Progenitor cell of endocrine pancreas (in vitro differentiated cells): ENCODE measurements at places on chromosomes 5 and 9.

- H3K36me3 ChIP-seq, result no peaks in the 10 kb centered on the region
- no peak overlapping the region for H3K4me3 ChIP-seq
- no peak for DNase-seq
- no peaks in the 10 kb centered on the region for H3K27me3 ChIP-seq
- no peaks in the 10 kb centered on the region for H3K4me1 ChIP-seq
These were observed 121.2 kb downstream of the CEMIP2 start for GRCh38 chr9:71647094-71647591.

- H3K36me3 ChIP-seq, result no peaks in the 10 kb centered on the region
- no peak overlapping the region for H3K4me3 ChIP-seq
- DNase-seq, result no peak
These were observed 363.4 kb upstream of the SLC30A5 start for GRCh38 chr5:68730220-68730978.

DNA sequence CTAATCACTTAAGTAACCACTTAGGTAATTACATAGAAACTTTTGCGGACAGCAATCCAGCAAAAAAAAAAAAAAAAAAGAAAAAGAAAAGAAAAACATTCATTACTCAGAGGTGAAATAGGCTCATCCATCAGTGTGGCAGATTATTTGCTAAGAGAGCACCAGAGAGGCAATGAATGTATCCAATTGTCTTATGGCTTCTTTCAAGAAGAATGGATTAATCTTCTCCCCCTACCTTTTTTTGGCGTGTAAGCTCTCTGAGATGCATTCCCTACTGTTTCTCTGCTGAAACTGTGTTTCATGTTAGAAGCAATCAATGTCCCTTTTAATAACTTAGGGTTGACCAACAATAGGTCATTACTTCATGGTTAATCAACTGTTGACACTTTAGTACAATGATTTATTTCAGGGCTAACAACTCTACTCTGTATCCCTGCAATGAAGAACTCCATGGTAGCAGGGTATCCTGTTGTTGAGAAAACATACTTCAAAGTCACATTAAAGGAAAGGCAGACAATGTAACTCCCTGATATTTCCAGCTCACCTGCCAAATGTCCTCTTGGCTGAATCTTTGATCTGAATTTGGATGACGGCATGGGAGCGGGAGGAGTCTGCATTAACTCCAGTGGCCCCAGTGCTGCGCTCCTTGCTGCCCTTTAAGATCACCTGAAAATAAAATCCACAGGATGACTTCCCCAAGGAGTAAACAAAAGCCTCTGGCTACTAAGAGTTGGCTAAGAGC, 57.6 kb downstream of the KIF24 start:
- no peak overlapping the region for H3K4me3 ChIP-seq
- H3K27me3 ChIP-seq, result no peaks in the 10 kb centered on the region
- peak overlapping the region; percentile 9 for H3K27ac ChIP-seq
- peaks cover 5% of the 10 kb centered on the region for H3K36me3 ChIP-seq
- no peak for DNase-seq

DNA sequence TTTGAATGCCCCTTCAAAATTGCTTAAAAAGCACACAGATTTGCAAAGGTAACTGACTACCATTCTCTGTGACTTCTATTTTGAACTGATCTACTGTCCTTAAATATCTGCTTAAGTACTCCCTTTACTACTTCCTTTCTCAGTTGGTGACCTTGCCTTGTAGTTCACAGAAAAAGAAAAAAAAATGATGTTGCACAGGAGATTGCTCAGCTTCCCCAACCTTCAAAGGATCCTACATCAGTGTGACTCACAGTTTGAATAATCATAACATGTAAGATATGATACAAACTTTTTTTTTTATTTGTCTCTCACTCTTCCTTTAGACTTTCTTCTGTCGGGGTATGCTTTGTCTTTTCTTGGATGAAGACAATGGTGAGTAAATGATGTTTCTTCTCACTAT, 1029.6 kb downstream of the CDH12 start:
- H3K4me1 ChIP-seq, result peaks cover 9% of the 10 kb centered on the region
- H3K27ac ChIP-seq, result no peak overlapping the region
- H3K36me3 ChIP-seq, result no peaks in the 10 kb centered on the region
- no peak overlapping the region for H3K4me3 ChIP-seq

DNA sequence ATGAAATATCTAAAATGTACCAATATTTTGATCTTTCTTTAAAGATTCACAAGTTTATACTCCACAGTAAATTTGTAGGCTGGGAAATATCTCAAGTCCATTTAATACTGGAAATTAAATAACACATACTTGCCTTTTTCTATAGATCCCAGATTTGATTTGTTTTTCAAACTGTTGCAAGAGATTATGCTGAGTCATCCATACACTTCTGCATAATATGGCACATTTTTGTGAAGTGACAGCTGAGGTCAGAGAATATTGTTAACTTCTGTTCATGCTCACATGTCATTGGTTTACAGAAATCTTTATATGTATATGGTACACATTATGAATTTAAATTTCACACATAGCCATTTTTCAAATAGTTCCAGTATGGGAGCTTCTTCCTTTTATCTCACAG, 1066.3 kb upstream of the NUDT12 start:
- no peaks in the 10 kb centered on the region for H3K36me3 ChIP-seq
- no peaks in the 10 kb centered on the region for H3K27me3 ChIP-seq
- H3K4me1 ChIP-seq, result no peaks in the 10 kb centered on the region
- H3K4me3 ChIP-seq, result no peak overlapping the region

DNA sequence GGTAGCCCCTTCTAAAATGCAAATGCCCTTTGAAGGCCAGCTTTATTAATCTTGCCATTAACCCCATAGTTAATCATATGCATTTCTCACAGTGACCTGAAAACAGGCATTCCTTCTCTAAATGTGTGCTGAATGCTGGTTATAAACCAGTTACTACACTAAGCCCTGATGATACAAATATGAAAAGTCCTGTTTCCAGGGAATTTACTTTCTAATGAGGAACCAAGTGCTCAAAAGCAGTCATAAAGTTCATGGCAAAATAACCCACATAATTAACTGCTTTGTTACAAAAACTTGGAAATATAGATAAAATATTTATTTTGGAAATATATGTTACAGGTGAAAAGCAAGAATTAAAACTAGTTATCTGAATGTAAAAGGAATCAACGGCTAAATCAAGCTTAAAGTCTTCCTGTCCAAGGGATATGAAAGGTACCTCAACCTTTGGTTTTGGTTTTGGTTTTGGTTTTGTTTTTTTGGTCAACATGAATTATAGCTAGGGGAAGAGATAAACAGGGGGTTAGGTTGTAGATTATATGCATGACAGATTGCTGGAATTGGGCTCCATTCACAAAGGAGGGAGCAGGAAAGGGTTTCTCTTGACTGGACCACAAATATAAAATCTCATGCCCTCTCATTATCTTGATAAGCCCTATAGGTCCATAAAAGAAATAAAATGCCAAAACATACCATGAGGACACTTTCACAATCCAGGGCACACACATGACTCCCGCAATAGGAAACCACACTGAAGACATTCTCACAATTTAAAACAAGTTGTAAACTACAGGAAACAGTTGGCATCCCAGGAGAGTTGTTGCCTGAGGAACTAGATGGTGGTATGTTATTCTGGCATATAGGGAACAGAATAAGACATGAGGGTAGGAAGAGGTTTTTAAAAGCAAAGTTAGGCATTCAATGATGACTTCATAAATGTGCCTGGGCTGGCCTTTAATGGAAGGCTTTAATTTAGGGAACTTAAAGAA, 46.7 kb upstream of the MACIR start:
- H3K4me1 ChIP-seq, result no peaks in the 10 kb centered on the region
- DNase-seq, result no peak
- no peaks in the 10 kb centered on the region for H3K27me3 ChIP-seq
- no peak overlapping the region for H3K27ac ChIP-seq
- H3K4me3 ChIP-seq, result no peak overlapping the region

- no peaks in the 10 kb centered on the region for H3K4me1 ChIP-seq
- H3K27ac ChIP-seq, result no peak overlapping the region
These were observed 771.7 kb upstream of the CTNND2 start for GRCh38 chr5:12675959-12676358.

GRCh38 chr9:87603854-87604490, 106.3 kb downstream of the DAPK1 start:
- H3K4me1 ChIP-seq, result peaks cover 34% of the 10 kb centered on the region
- H3K4me3 ChIP-seq, result no peak overlapping the region
- H3K27ac ChIP-seq, result peak overlapping the region; percentile 88
- peaks cover 16% of the 10 kb centered on the region for H3K36me3 ChIP-seq
- no peaks in the 10 kb centered on the region for H3K27me3 ChIP-seq
- DNase-seq, result no peak

DNA sequence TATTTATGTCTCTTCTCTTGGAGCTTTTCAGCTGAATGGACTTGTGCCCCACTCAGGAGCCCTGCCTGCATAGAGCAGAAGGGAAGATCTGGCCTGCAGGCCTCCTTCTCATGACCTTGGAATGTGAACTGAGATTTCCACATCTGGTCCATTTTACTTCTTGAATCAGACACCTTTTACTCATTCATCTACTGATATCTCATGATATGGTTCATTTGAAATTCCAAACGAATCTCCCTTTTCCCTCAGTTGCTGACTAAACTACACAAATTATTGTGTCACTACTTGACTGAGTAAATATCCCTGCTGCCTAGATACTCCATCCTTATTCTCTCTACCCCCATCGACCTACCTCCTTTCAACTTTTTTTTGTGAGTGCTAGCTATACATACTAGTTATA, 138.7 kb downstream of the PLCXD3 start:
- no peak for DNase-seq
- H3K27me3 ChIP-seq, result no peaks in the 10 kb centered on the region
- H3K4me1 ChIP-seq, result peaks cover 3% of the 10 kb centered on the region
- no peaks in the 10 kb centered on the region for H3K36me3 ChIP-seq
- no peak overlapping the region for H3K27ac ChIP-seq

GRCh38 chr5:43110606-43111170, 10.0 kb upstream of the ZNF131 start:
- H3K36me3 ChIP-seq, result no peaks in the 10 kb centered on the region
- H3K4me3 ChIP-seq, result no peak overlapping the region
- no peak overlapping the region for H3K27ac ChIP-seq
- H3K4me1 ChIP-seq, result no peaks in the 10 kb centered on the region

- no peak overlapping the region for H3K4me3 ChIP-seq
- H3K27me3 ChIP-seq, result no peaks in the 10 kb centered on the region
- H3K27ac ChIP-seq, result no peak overlapping the region
These were observed 10.0 kb upstream of the DOLPP1 start for GRCh38 chr9:129070696-129071525.

DNA sequence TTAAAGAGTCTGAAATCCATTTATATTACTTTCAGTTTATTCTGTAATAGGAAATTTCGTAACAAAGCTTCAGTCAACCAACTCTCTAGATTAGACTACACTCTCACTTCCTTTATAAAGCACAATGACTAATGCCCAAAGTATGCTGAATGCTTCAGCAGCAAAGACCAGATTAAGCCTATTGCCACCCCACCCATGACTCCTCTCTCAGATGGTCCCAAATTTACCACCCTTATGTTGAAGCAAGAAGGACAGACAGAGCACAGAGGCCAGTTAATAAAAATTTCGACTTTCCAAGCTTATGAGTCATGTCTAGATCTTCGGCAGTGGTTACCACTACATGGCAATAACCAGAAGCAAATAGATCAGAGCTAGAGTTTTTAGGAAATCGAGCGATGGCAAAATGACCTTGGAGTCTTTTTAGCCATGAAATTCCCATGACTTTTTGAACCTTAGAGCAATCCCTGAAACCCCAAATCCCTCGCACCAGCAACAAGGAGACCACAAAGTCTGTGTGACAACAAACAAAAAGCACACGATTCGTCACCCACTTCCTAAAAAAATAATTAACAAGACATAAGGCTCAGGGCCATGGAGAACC, 287.8 kb upstream of the RASA1 start:
- H3K27ac ChIP-seq, result no peak overlapping the region
- H3K4me3 ChIP-seq, result no peak overlapping the region
- DNase-seq, result no peak
- no peaks in the 10 kb centered on the region for H3K36me3 ChIP-seq
- no peaks in the 10 kb centered on the region for H3K4me1 ChIP-seq
- no peaks in the 10 kb centered on the region for H3K27me3 ChIP-seq

GRCh38 chr5:21573416-21574314, 1279.5 kb downstream of the CDH12 start:
- H3K36me3 ChIP-seq, result peaks cover 2% of the 10 kb centered on the region
- no peak for DNase-seq
- H3K4me3 ChIP-seq, result no peak overlapping the region
- H3K4me1 ChIP-seq, result no peaks in the 10 kb centered on the region
- no peak overlapping the region for H3K27ac ChIP-seq

DNA sequence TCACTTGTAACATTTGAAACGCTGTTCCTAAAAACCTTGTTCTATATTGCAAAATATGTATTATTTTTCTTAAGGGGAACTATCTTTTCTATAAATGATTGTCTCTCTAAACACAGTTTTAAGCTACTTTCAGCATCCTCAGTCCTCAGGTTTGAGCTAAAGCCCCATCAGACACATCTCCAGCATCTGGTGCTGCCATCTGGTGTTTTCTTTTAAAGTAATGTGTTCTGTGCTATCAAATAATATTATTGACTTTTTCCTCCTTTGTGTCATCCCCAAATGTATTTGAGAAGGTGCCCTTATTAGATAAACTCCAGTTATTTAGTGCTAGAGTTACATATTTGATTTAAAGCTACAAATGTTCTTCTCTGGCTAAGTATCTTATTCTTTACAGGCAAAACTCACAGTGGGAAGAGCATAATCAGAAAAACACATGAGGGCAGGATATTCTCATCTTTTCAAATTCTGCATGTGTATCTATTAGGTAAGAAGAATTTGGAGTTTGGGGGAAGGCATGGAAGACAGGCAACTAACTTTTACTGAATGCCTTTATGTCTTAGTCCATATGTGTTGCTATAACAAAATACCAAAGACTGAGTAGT, 27.5 kb downstream of the ZNF474 start:
- no peaks in the 10 kb centered on the region for H3K4me1 ChIP-seq
- H3K36me3 ChIP-seq, result no peaks in the 10 kb centered on the region
- no peak for DNase-seq
- H3K4me3 ChIP-seq, result no peak overlapping the region
- peaks cover 4% of the 10 kb centered on the region for H3K27me3 ChIP-seq
